ENCODE measurements at places on chromosomes 1 and 21.
A peak's percentile ranks its signal among the peaks of the same experiment; 100 is the strongest.

- DNase-seq: no peak
Observed at GRCh38 chr1:34398241-34398915, 221.7 kb downstream of the C1orf94 start.

- peak; percentile 94 for DNase-seq
Observed at GRCh38 chr1:39954870-39955546, at the start of gene MFSD2A. MFSD2A (plus strand) TSS chr1:39955145; CDS start chr1:39955293, 148 bp downstream.

- DNase-seq: no peak
Observed at GRCh38 chr1:82269431-82269830, 468.7 kb downstream of the ADGRL2 start.

GRCh38 chr1:53979712-53980450 is 33.7 kb downstream of the LRRC42 start:
- DNase-seq: no peak

GRCh38 chr1:18721041-18721440 is 90.4 kb downstream of the PAX7 start:
- DNase-seq: no peak

- no peak for DNase-seq
Observed at GRCh38 chr1:171090604-171091003, at the start of gene FMO3. FMO3 (plus strand) TSS chr1:171090905; CDS start chr1:171092659, 1,754 bp downstream.

DNA sequence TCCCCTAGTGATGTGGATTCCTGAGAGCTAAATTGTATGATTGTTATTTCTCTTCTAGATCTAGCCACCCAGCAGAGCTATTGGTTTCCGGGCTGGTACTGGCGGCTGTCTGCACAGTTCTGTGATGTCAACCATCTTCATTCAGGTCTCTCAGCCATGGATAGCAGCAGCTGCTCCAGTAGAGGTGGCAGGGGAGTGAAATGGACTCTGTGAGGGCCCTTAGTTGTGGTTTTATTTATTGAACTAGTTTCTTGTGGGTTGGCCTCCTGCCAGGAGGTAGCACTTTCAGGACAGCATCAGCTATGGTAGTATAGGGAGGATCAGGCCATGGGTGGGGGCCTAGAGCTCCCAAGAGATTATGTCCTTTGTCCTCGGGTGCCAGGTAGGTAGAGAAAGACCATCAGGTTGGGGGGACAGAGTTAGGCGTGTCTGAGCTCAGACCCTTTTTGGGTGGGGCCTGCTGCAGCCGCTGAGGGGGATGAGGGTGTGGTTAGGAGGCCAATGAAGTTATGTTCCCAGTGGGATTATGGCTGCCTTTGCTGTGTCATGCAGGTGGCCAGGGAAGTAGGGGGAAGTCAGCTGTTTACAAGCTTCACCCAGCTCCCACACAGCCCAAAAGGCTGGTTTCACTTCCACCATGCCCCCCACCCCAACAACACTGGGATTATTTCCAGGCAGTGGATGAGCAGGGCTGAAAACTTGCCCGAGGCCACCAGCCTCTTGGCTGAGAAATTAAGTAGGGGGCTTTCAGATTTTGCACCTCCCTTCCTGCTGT is 55.1 kb upstream of the RGS4 start:
- DNase-seq: no peak

- DNase-seq: no peak
Observed at GRCh38 chr1:14782741-14783591, 184.5 kb downstream of the KAZN start.

DNA sequence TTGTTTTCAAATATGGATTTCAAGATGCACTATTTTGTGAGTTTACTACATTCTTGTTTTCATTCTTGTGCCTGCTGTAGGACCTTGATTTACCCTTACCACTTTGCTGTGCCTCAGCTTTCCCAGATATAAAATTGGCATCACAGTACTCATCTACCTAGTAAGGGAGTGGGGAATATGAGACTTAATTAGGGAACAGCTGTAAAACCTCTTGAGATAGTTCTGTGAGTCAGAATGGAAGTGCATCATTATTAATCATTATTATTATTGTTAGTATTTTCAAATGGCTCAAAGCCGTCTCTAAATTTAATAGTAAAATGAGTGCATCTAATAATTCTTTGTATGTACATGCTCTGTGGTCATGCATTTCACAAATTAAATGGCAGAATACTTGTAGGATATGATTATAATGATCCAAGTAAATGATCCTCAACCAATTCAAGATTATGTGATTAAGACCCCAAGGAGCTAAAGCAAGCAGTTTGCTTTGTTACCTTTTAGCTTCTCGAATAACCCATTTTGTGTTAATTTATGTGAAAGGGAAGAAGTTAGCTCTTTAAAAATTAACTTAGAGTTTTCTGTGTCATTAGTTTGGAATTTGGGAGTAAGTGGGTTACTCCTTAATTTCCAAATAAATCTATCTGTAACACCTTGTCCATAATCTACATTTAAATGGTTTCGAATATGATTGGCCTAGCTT is 155.4 kb downstream of the NFIA start:
- no peak for DNase-seq

GRCh38 chr1:52210044-52210443 is 68.2 kb downstream of the ZFYVE9 start:
- no peak for DNase-seq

- no peak for DNase-seq
Observed at GRCh38 chr1:236147068-236147467, 4.7 kb downstream of the GPR137B start.

DNA sequence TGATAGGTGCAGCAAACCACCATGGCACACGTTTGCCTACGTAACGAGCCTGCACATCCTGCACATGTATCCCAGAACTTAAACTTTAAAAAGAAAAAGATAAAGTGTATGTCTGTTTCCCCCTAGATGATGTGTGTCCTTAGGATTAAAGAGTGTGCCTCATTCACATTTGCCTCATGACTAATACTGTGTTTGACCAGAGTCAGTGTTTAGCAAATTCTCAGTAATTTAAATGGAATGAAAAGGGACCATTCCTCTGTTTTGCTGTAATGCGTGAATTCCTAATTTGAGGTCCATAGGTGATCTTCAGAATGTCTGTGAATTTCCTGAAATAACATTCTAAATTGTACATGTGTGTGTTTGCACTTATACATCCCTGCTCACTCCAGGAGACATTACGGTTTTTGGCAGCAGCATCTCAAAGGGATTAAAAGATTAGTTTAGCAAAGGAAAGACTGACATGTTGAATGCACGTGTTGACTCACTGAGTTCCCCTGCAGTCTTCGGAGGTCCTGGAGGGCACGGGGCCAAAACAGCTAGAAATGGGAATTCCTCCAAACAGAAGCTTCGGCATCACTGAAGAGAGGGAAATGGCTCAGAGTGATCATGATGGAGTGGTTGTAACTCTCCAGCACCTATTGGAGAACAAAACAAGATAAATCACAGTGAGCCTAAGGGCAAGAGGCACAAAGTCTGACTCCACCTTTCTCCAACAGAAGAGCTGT is 19.1 kb upstream of the SLC35F3 start:
- DNase-seq: no peak

DNA sequence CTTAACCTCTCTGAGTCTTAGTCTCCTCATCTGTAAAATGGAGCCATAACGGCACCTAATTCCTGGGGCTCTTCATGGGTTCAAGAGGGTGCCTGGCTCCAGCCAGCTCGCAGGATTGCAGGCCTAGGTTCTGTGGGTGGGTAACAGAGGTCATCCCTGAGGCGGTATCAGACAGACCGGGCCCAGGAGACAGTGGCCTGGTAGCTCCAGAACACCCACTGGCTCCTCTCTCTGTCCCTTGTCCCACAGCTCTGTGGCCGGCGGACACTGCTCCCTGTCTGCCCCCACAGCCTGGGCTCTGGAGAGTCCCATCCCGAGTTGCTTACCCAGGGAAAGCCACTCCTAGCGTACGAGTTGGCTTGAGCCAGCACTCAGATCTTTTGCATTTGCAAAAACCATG is 150.3 kb downstream of the PEX14 start:
- no peak for DNase-seq

DNA sequence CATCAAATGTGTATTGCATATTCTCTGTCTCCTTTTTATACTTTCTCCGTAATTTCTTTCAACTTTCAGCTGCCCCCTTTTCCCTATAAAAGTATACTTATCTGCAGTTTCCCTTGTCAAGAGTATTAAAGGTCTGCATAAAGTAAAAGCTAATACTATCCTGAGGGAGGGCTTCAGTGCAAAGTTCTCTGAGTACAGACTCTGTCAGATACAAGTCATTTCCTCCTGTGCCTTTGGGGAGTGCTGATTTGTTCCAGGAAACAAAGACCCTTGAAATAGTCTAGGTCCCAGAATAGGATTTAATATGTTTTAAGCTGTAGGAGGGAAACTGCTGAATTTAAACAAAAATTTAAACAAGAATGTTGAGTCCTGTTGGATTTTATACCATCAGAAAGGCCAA is 11.7 kb downstream of the GPR161 start:
- DNase-seq: no peak

DNA sequence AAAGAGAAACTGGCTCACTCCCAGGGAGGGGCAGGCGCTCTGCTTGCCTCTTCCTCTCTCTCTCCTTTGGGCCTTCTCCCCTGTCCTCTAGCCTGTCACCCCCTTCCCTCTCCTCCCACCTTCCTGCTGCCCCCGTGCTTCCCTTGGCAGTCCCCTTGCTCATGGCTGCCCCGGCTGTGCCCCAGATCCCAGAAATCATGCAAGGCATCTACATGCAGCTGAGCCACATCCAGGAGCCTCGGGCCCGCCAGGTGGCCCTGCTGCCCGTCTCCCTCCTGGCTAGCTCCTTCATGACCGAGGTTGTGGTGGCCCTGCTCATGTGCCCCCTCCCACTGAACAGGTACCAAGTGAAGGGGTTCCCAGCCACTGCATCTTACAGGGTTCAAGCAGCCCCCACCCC is 36.0 kb upstream of the TTC4 start:
- no peak for DNase-seq

GRCh38 chr1:233278631-233279030 is 16.9 kb downstream of the PCNX2 start:
- no peak for DNase-seq

- DNase-seq: no peak
Observed at GRCh38 chr1:3644273-3644672, 5.6 kb downstream of the WRAP73 start.

DNA sequence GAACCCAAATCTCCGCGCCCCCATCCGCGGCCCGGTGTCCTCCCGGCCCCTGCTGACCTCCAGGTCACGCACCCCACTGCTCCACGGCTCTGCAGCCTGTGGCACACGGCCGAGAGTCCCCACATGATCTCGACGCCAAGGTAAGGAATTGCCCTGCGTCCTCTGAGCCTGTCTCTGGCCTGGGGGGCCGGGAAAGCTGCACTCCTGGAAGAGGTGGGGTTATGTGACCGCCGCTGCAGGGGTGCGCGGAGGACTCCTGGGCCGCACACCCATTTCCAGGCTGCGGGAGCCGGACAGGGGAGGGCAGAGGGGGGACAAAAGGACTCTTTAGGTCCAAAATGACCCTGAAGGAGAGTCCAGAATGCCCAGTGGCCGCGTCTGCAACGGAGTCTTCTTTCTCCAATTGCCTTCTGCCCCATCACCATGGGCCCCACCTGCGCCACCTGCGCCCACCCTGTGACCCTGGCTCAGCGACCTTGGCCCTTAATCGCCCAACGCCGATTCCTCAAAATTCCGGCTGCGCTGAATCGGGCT is 997 bp upstream of the SIM2 start:
- no peak for DNase-seq

DNA sequence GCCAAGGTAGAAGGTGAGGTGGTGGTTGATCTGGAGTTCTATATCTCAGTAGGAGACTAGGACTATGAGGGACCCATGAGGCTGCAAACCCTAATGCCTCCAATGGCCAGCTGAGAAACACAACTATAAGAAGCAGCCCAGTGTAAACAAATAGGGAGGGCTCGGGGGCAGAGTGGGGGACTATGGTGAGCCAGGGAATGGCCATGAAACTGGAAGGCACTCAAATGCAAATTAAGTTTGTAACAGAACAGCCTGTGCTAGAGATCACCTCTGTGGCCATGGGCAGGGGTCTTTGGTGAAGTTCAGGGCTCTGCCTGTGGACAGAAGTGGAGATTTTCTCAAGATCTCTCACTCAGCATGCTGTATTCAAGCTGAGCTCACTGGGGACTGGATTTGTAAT is 187.1 kb downstream of the GRIK3 start:
- DNase-seq: no peak

- DNase-seq: no peak
Observed at GRCh38 chr1:206540044-206540780, 32.9 kb downstream of the RASSF5 start.

GRCh38 chr1:35428360-35428759 is 128.8 kb downstream of the KIAA0319L start:
- no peak for DNase-seq
